ENCODE measurements at places on chromosomes 7 and 10.

DNA sequence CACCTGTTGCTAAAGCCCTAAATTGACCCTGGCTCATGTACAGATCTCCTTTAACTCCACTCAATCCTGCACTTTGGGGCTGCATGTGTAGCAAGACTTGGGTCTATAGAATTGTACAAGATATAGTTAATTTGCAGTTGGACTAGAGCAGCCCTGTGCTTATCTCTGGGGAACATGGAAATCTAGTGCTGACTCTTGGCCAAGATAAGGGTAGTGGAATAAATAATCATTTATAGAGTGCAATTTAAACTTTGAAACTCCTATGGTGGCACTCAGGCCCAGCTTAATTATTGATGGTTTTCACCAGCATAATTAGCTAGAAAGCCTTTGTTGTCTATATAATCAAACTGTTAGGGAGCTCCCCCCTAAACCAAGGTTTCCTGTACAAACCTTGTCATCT is 39.2 kb upstream of the MBL2 start:
- DNase-seq = no peak

GRCh38 chr10:9709849-9710248 is 1307.8 kb upstream of the CELF2 start:
- no peak for DNase-seq

DNA sequence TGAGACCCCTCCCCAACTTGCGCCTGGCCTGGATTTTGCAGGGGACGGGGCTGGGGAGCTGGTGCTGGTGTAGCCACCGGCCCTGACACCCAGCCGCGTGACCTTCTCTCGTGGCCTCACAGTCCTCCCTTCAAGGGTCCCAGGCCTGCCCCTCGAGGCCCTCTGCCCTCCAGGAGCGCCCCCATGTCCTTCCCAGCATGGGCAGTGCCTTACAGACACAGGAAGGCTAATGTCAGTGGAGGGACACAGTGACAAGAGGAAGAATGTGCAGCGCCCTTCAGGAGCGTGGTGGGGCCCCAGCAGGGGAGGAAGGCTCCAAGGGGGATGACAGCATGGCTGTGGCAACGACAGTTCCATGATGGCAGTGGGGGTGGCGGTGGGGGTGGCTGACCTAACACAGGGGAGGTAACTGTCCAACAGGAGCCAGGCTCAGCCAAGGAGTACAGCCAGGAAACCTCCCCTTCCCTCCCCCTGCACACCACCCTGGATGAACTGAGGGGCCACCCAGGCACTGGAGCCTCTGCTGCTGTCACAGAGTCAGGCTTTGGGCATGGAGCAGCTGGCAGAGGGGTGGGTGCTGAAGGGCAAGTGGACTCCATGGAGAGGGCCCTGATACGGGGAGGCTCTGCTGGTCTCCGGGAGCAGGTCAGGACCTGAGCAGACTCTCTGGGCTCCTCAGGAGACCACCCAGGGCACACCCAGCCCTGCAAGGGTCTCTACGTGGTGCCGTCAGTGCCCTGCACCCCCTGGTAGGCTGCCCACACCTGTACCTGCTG is 76.0 kb upstream of the RET start:
- DNase-seq = no peak

- no peak for DNase-seq
Observed at GRCh38 chr7:130322615-130323014, 22.0 kb upstream of the CPA5 start.

DNA sequence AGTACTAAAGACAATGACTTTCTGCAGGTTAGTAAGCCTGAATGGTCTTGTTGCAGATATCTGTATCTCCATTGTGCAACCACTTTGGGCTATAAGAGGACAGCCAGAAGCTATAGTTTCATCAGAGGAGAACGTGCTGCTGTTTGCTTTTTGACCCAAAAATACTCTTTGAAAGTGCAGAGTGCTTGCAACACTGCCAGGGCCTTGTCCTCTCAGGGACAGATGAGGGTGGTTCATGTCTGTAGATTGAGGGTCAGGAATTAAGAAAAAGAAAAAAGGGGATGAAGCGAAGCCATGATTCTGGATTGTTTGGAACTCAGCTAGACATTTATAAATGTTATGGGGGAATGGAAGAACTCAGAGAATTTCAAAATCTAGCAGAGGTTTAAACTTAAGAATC is 212.5 kb downstream of the SEC23IP start:
- DNase-seq = no peak

- DNase-seq = no peak
Observed at GRCh38 chr7:45192621-45193041, 35.0 kb downstream of the RAMP3 start.

DNA sequence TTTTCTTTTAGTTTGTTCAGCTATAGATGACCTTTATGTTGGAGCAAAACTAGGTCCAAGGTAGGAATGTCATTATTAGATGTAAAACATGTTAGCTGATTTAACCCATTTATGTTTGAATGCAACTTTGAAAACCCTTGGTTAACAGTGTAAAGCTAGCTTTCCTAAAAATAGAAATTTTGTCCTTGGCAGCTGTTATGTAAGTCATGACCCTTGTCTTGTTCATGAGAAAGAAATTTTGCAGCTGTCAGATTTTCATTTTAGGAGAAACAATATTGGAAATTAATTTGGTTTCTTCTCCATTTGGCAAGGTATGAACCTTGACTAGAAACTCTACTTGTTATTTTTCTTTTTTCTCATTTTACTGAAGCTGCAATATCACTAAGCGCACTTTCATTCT is 23.9 kb upstream of the CCAR1 start:
- no peak for DNase-seq

- no peak for DNase-seq
Observed at GRCh38 chr10:128005858-128006257, 99.0 kb downstream of the PTPRE start.

DNA sequence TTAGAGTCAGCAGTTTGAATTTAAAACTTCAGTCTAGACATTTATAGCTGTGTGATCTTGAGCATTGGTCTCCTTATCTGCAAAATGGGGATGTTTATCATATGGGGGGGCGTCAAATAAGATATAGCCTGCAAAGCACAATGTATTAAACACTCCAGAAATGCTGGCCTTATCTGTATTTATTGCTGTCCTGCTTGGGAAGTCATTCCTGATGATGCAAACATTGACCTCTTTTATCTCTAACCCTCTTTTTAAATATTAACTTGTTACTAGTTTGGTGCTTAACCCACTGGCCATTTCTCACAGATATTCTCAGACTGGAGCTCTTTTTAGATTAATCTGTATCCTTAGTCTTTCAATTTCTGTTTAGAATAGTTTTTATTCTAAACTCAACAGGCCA is 13.2 kb downstream of the MRPS33 start:
- DNase-seq = no peak

DNA sequence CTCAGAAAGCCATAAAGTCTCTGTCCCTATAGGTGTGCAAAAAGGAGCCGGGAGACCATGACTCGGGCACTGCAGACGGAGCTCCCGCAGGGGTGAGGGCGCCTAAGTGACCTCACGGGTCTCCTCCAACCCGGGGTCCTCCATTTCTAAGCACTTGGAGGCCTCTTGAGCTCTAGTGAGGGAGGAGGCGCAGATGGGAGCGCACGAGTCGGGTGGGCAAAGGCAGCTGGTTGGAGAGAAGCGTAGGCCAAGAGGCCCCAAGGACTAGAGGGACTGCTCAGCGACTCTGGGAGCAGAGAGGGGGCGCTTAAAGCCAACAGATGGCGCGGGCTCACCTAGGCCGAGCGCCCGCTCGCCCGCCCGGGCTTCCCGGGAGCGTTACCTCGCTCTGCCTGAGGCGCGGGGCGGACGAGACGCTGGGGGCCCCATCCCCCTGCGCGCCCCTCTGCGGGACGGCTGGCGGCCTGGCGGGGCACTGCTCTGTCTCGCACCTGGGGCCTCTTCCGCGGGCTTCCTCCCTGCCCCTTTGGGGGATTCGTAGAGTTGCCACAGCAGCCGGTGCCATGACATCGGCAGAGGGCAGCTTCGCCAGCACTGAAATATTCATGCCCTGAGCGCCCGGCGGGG is 523 bp upstream of the CDH23 start:
- peak; percentile 54 for DNase-seq

DNA sequence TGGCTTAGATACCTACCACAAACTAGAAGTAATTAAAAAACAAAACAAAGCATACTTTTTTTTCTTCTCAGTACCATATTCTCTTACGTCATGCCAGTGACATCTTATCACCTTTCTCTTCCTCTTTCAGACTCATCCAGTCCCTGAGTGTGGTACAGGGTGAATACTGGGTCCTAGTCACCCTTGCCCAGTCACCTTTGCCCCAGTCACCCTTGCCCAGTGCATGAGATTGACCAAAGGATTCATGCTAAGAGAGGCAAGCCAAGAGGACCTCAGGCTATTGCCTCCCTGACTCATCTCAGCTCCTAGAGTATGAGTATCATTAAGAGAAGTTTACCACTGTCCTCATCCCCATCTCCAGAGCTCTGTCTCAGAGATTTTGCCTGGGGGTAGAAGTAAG is 10.0 kb upstream of the TSPAN12 start:
- no peak for DNase-seq

GRCh38 chr10:615583-616152 is 73.8 kb downstream of the DIP2C start:
- DNase-seq = no peak

DNA sequence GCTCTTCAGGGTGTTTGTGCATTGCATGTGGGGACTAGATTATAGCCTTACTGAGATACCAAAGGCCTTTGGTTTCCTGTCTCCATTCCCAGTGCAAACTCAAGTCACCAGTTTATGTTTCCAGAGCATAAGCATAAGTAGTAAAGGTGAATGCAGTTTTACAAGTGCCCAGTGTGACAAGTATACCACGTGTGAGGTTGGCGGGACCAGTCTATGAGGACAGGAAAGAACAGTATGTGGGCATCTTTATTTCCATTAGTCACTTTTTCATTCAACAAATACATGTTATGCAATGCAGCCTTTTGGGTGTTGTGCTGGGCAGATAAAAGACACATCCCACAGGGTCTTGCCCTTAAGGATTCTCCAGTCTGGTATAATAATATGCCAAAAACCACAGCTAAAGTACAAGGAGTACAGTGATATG is 146.5 kb downstream of the ARID5B start:
- peak; percentile 57 for DNase-seq

- DNase-seq = no peak
Observed at GRCh38 chr10:53918755-53919154, 882.3 kb downstream of the PCDH15 start.

DNA sequence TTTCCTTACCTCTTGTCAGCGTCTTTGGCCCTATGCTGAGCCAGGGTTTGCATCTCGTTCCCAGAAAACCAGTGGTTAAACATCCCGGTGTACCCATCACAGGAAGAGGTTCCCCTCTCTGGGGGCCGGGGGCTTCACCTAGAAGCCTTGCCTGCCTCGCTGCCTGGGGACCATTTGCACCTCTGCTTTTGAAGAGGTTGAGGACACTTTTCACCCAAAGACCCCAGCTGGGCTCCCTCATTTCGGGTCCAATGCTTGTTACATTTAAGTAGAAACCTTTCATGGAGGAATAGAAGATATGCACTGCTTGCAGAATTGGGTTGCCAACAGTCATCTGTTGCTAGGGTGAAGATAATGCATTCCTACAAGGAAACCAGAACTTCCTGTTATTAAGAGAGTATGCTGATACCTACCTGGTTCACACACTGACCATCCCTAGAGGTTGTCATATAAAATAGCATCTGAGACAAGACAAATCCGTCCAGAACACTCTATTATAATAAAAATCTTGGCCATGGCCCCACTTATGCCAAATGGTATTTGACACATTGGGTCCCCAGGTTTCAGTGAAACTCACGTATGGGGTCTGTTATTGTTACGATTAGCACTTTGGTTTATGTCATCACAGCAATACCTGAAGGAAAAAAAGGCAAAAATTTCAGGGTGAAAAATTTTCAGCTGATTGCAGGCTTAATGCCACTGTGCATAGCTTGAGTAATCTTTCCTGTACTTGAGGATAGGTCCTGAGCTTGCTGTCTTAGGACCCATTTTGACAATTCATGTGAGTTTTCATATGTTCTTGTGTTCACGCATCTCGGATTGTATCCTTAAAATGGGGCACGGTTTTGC is 917 bp downstream of the ZNF365 start:
- DNase-seq = no peak

- no peak for DNase-seq
Observed at GRCh38 chr10:95440756-95441546, 120.2 kb downstream of the SORBS1 start.

- DNase-seq = no peak
Observed at GRCh38 chr7:511476-512145, 8.0 kb downstream of the PDGFA start.

- no peak for DNase-seq
Observed at GRCh38 chr10:74194545-74194944, 43.5 kb downstream of the ADK start.

DNA sequence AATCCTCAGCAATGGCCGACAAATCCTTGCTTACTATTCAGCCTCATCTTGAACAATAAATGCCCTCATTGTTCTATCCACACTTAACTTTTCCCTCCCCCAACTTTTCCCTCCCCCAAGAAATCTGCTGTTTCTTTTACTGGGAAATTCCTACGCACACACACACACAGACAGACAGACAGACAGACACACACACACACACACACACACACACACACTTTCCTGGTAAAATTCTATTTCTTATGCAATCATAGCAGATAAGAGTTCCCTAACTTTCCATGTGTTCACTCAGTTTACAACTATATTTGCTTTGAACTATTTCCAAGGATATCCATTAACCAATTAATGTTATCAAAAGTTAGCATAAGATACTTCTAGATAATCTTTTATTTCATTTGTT is 52.9 kb downstream of the RELN start:
- no peak for DNase-seq

DNA sequence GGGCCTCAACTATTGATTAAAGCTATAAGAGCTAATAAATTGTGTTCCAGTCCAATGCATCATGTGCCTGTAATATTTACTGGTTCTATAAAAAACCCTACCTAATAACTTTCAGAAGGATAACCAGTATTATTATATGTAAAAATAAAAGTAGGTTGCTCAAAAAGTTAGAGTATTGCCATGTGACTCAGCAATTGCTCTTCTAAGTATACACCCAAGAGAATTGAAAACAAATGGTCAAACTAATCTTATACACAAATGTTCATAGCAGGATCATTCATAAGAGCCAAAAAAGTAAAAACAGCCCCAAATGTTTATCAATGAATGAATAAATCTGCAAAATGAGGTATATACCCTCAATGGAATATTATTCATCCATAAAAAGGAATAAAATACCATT is 89.5 kb upstream of the TES start:
- DNase-seq = no peak

GRCh38 chr7:101911800-101912715 is 94.6 kb downstream of the CUX1 start:
- no peak for DNase-seq

All from stimulated activated CD4-positive, alpha-beta T cell treated with anti-CD3 and anti-CD28 coated beads, Interleukin-2, amount 100 ng/mL, for 24 hours (primary cell).